ENCODE measurements at places on chromosomes 12 and 14. TPM values are rescaled to one million over a fixed set of nuclear protein-coding genes. Genes with fewer than 3 reads are reported as not detected.

DNA sequence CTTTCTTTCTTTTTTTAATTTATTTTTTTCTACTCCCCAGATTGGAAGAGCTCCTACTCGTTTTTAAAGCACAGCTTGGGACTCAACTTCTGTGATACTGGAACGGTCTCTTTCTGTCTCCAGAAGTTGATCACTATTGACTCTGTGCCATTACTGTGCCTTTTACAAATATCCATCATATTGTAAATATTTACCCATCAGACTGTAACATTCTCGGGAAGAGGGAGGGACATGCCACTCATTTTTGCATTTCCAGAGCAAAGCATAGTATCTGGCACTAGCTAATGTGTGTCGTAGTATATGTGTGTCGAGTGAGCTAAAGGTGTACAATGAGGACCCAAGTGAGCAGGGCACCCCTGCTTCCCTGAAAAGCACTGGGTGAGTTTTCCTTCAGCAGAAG lies 24.0 kb upstream of the GSG1 start:
- H3K4me3 ChIP-seq, result no peak overlapping the region
- DNase-seq, result no peak
- H3K36me3 ChIP-seq, result no peaks in the 10 kb centered on the region
- no peaks in the 10 kb centered on the region for H3K27me3 ChIP-seq

DNA sequence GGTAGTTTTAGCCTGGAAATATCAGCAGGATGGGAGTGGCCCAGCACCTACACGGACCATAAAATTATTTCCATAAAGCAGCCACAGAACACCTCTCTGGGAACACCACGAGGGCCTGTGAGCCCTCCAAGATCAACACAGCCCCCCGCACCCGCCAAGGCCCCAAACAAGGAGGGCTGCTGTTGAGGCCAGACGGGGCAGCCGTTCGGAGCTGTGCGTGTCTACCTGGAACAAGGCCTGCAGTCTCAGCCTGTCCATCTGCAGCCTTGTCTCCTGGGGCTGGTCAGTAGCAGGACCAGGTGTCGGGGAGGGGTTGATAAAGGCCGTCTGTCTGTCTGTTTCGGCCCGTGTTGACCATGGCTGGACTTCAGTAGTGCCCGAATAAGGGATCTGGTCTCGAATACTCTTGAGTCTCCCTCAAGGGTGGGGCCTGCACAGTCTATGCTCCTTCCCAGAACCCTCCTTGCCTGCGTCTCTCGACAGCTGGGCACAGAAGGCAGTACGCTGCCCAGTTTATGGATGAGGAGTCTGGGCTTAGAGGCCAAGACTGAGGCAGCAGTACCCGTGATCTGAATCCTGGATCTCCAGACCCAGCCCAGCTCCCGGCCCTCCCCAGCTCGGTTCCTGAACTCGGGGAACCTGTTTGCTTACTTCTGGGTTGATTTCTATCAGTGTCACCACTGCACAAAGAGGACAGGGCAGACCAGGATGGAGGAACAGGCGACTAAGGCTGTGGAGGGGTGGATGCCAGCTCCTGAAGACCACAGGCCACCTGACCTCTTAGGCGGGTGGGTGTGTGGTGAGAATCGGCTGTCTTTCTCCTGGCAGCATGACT lies 23.1 kb upstream of the DLK1 start:
- no peaks in the 10 kb centered on the region for H3K36me3 ChIP-seq
- H3K4me1 ChIP-seq, result no peaks in the 10 kb centered on the region
- H3K27ac ChIP-seq, result no peak overlapping the region
- H3K4me3 ChIP-seq, result no peak overlapping the region
- peaks cover 29% of the 10 kb centered on the region for H3K27me3 ChIP-seq

DNA sequence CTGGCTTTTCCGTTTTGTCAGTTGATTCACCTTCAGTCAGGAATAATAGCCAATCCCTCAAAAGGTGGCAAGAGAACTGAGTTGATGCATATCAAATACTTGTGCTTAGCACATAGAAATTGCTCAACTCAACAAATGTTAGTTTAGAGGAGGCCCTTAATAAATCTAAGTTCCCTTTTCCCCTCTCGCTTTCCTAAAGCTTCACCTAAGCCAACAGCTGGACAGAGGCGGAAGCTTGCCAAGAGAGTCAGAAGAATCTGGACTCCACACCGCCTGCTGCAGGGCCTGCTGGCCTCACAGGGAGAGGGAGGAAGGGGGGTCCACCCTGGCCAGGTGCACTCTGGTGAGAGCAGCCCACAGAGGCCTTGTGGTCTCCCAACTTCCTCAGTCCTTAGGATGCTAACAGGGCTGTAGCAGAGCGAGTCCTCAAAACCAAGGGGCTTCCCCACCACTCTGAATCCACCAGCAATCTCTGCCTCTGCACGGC lies 213.1 kb downstream of the CHST11 start:
- H3K36me3 ChIP-seq, result no peaks in the 10 kb centered on the region
- no peaks in the 10 kb centered on the region for H3K27me3 ChIP-seq
- H3K4me3 ChIP-seq, result no peak overlapping the region
- peaks cover 32% of the 10 kb centered on the region for H3K4me1 ChIP-seq

GRCh38 chr12:45540661-45541341 lies 188.7 kb upstream of the ARID2 start:
- no peaks in the 10 kb centered on the region for H3K4me1 ChIP-seq
- no peak for DNase-seq
- no peak overlapping the region for H3K27ac ChIP-seq
- H3K36me3 ChIP-seq, result no peaks in the 10 kb centered on the region

GRCh38 chr12:49261721-49262120 lies 3.2 kb upstream of the TUBA1C start:
- peak overlapping the region; percentile 84 for H3K27ac ChIP-seq
- H3K36me3 ChIP-seq, result peaks cover 6% of the 10 kb centered on the region
- peak; percentile 91 for DNase-seq
- peaks cover 43% of the 10 kb centered on the region for H3K4me1 ChIP-seq

GRCh38 chr14:68712703-68713370 lies 80.0 kb downstream of the ZFP36L1 start:
- H3K4me3 ChIP-seq, result no peak overlapping the region
- H3K36me3 ChIP-seq, result no peaks in the 10 kb centered on the region
- no peaks in the 10 kb centered on the region for H3K27me3 ChIP-seq
- no peak overlapping the region for H3K27ac ChIP-seq
- DNase-seq, result no peak
- no peaks in the 10 kb centered on the region for H3K4me1 ChIP-seq

DNA sequence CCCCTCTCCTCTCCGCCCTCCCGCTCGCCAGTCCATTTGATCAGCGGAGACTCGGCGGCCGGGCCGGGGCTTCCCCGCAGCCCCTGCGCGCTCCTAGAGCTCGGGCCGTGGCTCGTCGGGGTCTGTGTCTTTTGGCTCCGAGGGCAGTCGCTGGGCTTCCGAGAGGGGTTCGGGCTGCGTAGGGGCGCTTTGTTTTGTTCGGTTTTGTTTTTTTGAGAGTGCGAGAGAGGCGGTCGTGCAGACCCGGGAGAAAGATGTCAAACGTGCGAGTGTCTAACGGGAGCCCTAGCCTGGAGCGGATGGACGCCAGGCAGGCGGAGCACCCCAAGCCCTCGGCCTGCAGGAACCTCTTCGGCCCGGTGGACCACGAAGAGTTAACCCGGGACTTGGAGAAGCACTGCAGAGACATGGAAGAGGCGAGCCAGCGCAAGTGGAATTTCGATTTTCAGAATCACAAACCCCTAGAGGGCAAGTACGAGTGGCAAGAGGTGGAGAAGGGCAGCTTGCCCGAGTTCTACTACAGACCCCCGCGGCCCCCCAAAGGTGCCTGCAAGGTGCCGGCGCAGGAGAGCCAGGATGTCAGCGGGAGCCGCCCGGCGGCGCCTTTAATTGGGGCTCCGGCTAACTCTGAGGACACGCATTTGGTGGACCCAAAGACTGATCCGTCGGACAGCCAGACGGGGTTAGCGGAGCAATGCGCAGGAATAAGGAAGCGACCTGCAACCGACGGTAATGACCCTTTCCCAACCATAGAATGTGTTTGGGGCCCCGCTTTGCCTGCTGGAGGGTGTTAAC lies 615 bp downstream of the CDKN1B start:
- no peaks in the 10 kb centered on the region for H3K27me3 ChIP-seq
- H3K27ac ChIP-seq, result peak overlapping the region; percentile 97
- DNase-seq, result no peak
- H3K4me1 ChIP-seq, result peaks cover 51% of the 10 kb centered on the region
- H3K4me3 ChIP-seq, result peak overlapping the region; percentile 81
- H3K36me3 ChIP-seq, result peaks cover 25% of the 10 kb centered on the region

DNA sequence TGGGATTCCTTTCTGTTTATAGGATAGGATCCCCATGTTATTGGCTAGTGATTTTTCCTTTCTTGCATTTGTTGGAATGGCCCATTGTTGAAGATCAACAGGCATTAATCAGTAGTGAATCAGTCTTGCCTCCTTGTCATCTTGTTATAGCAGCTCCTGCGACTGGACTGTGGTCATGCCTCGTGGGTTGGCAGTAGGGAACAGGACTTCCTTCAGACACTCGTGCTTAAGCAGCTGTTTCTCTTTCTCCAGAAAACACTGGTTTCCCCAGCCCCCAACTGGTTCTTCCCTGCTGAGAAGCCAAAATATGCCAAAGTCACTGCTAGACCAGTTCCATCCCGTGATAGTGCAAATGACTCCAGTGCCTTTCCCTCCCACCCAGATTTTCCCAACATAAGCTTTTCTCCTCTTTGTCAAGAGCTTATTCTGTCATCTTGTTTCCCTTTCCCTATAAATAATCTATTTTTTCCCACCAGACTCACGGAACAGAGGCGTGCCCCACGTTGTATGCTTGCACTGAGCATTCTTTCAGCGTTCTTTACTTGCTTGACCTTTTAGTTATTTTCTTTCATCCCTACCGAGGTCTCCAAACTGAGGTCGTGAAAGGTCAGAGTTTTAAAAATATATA lies 83.5 kb downstream of the SAMD4A start:
- DNase-seq, result peak; percentile 27
- no peaks in the 10 kb centered on the region for H3K36me3 ChIP-seq
- no peaks in the 10 kb centered on the region for H3K27me3 ChIP-seq
- peak overlapping the region; percentile 14 for H3K4me3 ChIP-seq
- H3K4me1 ChIP-seq, result peaks cover 50% of the 10 kb centered on the region

DNA sequence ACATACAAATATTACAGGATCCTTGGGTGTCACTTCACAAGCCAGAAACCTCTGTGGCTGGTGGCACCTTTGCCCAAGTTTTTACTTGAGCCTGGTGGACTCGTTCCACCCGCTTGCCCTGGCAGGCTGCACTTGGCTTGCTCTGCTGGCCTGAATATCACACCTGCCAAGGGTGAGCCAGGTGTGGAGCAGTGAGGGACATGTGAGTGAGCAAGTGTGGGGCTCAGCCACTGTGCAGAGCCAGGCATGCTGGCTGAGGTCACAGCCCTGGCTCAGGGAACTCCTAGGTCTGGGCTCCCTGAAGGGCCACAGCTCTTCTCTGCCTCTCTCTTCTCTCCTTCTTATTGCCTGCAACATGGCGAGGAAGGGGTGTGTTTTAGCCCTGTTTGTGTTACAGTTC lies 82.0 kb downstream of the SLC16A7 start:
- no peaks in the 10 kb centered on the region for H3K36me3 ChIP-seq
- no peak overlapping the region for H3K4me3 ChIP-seq
- H3K4me1 ChIP-seq, result no peaks in the 10 kb centered on the region
- no peak for DNase-seq
- H3K27me3 ChIP-seq, result no peaks in the 10 kb centered on the region

- H3K4me3 ChIP-seq, result no peak overlapping the region
- no peak for DNase-seq
- peaks cover 6% of the 10 kb centered on the region for H3K36me3 ChIP-seq
- H3K27me3 ChIP-seq, result no peaks in the 10 kb centered on the region
Observed at GRCh38 chr12:110366321-110367142, 37.0 kb downstream of the ANAPC7 start.

DBX2 gene
- total RNA-seq, result not detected

- H3K27me3 ChIP-seq, result no peaks in the 10 kb centered on the region
- no peak overlapping the region for H3K27ac ChIP-seq
- no peak overlapping the region for H3K4me3 ChIP-seq
- H3K36me3 ChIP-seq, result peaks cover 15% of the 10 kb centered on the region
- H3K4me1 ChIP-seq, result no peaks in the 10 kb centered on the region
Observed at GRCh38 chr12:110649341-110649847, 35.5 kb downstream of the TCTN1 start.

GRCh38 chr14:101554991-101555668 lies 6.2 kb upstream of the DIO3 start:
- DNase-seq, result peak; percentile 89
- H3K4me1 ChIP-seq, result no peaks in the 10 kb centered on the region
- no peak overlapping the region for H3K27ac ChIP-seq
- H3K4me3 ChIP-seq, result no peak overlapping the region
- no peaks in the 10 kb centered on the region for H3K36me3 ChIP-seq
- peaks cover 33% of the 10 kb centered on the region for H3K27me3 ChIP-seq

B4GALNT1 gene
- 2.9 TPM for total RNA-seq

- no peaks in the 10 kb centered on the region for H3K4me1 ChIP-seq
- peaks cover 37% of the 10 kb centered on the region for H3K36me3 ChIP-seq
- H3K4me3 ChIP-seq, result no peak overlapping the region
- no peaks in the 10 kb centered on the region for H3K27me3 ChIP-seq
- DNase-seq, result no peak
Observed at GRCh38 chr12:130792821-130793553, 46.1 kb downstream of the STX2 start.

DNA sequence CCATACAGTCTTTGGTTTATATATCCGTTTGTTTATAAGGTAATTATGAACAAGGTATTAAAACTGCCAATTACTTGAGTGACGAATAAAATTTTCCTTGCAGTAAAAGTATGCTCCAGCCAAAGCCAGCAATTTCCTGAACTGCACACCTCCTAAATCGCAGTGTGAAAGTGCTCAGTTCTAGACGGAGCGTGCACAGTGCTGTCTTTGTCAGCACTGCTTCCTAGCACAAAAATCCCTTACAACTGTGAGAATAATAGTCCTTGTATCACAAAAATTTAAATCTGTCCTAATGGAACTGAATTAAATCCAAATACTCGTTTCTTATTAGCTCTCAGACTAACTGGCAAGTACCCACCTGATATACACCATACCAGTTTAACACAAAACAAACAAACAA lies 26.3 kb downstream of the LRIG3 start:
- no peak for DNase-seq
- no peak overlapping the region for H3K27ac ChIP-seq
- peaks cover 5% of the 10 kb centered on the region for H3K4me1 ChIP-seq
- peaks cover 11% of the 10 kb centered on the region for H3K36me3 ChIP-seq
- no peak overlapping the region for H3K4me3 ChIP-seq

DNA sequence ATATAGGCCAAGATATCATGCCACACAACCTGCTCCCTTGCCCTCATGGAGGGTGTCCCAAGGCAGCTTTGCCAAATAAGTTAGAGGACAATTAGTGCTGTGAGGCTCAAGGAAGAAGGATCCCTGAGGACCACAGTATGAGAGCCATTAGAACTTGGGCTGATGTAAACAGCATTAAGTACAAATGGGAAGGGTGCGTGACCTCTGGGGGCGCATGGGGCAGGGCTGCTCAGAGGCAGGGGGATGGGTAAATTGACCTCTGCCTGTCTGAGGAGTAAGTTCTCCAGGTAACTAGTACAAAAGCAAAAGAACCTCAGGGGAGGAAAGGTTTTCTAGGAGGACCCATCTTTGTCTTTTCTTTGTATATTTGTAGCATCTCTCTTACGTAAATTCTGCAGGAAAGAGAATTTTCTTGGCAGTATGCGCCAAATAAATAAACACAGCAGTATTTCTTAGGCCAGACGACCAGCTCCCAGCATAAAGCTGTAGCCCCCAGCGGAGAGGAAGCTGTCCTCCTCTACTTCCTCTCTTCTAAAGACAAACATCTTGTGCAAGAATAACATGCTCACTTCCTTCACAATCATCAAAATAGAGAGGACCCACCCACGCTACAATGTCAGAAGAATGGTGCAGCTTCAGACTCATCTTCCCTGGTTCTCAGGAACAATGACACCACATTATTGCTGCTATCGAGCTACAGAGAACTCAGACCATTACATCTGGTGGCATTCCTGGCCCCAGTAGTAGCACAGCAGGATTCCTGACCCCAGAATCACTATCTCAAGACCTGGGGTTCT lies 16.4 kb upstream of the VWF start:
- peak; percentile 73 for DNase-seq
- H3K36me3 ChIP-seq, result no peaks in the 10 kb centered on the region
- no peak overlapping the region for H3K4me3 ChIP-seq
- H3K27ac ChIP-seq, result no peak overlapping the region
- peaks cover 4% of the 10 kb centered on the region for H3K4me1 ChIP-seq

GSC gene
- 9.4 TPM for total RNA-seq
